ENCODE measurements at places on chromosomes 12 and 14.

DNA sequence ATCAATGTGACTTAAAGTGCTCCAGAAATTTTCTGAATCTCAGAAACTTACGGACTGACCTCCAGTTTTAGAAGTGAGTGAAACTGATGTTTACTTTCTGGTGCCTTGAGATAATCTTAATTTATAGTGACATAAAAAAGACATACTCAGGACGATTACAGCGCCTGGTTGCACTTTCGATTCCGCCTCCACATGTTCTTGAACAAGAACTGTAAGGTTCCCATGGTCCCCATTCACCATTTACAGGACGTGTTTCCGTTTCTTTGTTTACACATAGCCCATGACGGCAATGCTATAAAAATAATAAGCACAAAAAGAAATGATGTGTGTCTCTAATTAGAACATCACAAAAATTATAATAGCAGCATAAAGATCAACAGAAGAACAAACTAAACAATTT lies 98.2 kb downstream of the ADAMTS20 start:
- DNase-seq, result no peak

DNA sequence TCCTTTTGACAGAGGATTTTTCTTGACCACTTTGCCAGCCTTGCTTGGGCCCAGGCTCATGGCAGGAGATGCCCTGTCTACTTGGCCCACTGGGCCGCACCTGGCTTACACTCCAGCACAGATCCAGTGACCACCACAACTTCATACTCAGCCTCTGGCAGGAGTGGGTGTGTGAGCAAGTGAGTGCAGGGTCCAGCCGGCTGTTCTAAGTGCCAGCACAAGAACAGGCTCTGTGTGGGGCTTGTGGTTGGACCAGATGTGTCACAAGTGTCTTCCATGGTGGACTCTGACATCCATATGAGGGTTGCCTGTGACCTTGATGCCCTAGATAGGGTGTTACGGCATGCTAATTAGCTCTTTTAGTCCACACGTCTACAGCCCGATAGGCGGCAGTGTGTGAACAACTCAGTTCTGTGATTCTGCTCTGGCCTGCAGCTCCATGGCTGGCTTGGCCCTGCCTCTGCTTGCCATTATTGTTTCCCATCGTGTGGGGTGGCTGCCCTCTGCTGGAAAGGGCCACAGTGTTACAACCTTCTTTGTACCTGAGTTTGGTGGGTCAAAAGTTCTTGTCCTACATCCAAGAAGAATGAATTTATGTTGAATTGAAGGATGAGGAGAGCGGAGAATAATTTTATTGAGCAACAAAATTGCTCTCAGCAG lies 1089.1 kb downstream of the SLC6A15 start:
- DNase-seq, result peak; percentile 3

DNA sequence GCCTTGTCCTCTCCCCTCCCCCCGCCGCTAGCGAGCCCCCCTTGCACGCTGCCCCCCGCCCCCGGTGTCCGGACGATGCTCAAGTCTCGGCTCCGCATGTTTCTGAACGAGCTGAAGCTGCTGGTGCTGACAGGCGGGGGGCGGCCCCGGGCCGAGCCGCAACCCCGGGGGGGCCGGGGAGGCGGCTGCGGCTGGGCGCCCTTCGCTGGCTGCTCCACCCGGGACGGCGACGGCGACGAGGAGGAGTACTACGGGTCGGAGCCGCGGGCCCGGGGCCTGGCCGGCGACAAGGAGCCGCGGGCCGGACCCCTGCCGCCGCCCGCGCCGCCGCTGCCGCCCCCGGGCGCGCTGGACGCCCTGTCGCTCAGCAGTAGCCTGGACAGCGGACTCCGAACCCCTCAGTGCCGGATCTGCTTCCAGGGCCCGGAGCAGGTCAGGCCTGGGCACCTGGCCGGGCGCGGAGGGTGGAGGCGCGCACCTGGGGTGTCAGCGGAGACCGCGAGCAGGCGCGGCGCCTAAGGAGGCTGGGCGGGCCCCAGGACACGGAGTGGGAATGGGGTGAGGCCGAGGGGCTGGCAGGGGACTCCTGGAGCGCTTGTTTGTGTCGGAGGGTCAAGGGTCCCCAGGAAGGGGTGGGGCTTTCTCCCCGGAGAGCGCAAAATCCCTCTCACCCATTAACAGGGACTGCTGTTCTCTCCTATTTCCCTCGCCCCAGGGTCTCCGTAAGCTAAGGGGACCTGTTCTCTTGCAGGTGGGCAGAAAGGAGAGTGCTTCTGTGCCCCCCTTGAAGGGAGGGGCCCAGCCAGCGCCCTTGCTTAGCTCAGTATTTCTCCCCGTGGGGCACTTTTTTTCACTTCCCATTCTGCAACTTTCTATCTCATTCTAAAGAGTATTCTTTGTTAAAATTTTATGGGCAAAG lies 810 bp downstream of the MARCHF9 start:
- DNase-seq, result no peak

GRCh38 chr12:38728894-38729293 lies 176.5 kb downstream of the CPNE8 start:
- no peak for DNase-seq

DNA sequence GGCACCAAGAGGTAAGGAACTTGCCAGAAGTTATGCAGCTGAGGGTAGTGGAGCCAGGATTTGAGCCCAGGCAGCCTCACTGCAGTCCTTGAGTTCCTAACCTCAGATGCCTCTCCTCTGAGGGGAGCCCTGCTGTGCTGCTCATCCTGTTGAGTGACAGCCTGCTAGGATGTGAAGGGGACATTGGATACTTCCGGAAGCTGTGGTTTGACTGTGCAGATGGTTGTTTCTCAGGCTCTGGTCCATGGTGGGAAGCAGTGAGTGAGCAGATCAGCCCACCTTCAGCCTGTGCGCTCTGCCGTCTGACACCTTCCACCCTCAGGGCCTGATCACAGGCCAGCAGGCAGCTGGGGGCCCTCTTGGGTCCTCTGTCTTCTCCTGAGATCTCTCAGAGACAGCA lies 253.2 kb downstream of the CACNA1C start:
- DNase-seq, result no peak

DNA sequence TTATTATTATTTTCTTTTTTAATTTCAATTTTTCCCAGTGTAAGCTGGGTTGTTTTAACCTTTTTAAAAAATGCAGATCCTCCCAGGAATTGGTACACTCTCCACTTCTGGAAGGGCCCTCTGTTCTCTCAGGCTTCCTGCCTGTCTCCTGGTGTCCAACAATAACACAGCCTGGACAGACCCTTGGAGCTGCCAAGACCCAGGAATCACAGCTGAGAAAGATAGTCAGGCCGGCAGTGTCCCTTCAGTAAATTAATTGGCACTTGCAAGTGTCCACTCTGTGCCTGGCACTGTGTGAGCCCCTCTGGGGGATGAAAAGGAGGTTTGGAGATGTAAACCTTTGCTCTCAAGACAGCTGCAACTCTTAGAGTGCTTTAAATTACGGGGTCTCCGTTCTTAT lies 113.3 kb downstream of the SMOC1 start:
- no peak for DNase-seq

DNA sequence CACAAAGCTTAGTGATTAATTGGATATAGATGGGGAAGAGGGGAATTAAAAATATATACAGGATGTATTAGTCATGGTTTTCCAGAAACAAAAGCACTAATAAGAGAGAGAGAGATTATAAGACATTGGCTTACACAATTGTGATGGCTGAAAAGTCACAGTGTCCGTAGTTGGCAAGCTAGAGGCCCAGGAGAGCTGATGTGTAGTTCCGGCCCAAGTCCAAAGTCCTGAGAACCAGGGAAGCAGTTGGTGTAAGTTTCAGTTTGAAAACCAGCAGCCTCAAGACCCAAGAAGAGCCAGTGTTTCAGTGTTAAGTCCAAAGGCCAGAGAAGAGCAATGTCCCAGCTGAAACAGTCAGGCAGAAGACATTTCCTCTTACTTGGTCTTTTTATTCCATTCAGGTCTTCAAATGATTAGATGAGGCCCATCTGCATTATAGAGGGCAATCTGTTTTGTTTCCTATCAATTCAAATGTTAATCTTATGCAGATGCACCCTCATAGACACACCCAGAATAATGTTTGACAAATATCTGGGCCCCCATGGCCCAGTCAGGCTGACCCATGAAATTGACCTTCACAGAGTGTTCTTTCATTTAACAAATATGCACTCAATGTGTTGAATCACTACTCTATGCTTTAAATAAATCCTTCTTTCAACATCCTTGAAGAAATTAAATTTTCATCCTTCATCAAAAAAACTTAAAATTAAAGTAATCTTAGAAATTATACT lies 67.2 kb upstream of the DIO2 start:
- no peak for DNase-seq
